H1 (cell line): ENCODE measurements at places on chromosomes 7 and 10. TPM values are rescaled to one million over a fixed set of nuclear protein-coding genes. Genes with fewer than 3 reads are reported as not detected.

GRCh38 chr10:3754727-3755439, 30.1 kb downstream of the KLF6 start:
- H3K36me3 ChIP-seq = no peaks in the 10 kb centered on the region
- no peak for DNase-seq
- no peaks in the 10 kb centered on the region for H3K27me3 ChIP-seq
- 0 out of 2 replicates have a peak, but pooled peaks cover 2% of the 10 kb centered on the region for H3K4me1 ChIP-seq
- H3K27ac ChIP-seq = no peak overlapping the region
- no peak overlapping the region for H3K4me3 ChIP-seq

- H3K36me3 ChIP-seq = no peaks in the 10 kb centered on the region
- H3K4me1 ChIP-seq = no peaks in the 10 kb centered on the region
- H3K4me3 ChIP-seq = no peak overlapping the region
- H3K27me3 ChIP-seq = no peaks in the 10 kb centered on the region
- no peak for DNase-seq
Measured at GRCh38 chr10:52801947-52802346, 29.4 kb upstream of the MBL2 start.

GRCh38 chr7:15504351-15504750, 57.5 kb downstream of the AGMO start:
- no peaks in the 10 kb centered on the region for H3K27me3 ChIP-seq
- no peak for DNase-seq
- H3K27ac ChIP-seq = no peak overlapping the region
- no peak overlapping the region for H3K4me3 ChIP-seq
- no peaks in the 10 kb centered on the region for H3K4me1 ChIP-seq
- no peaks in the 10 kb centered on the region for H3K36me3 ChIP-seq

DNA sequence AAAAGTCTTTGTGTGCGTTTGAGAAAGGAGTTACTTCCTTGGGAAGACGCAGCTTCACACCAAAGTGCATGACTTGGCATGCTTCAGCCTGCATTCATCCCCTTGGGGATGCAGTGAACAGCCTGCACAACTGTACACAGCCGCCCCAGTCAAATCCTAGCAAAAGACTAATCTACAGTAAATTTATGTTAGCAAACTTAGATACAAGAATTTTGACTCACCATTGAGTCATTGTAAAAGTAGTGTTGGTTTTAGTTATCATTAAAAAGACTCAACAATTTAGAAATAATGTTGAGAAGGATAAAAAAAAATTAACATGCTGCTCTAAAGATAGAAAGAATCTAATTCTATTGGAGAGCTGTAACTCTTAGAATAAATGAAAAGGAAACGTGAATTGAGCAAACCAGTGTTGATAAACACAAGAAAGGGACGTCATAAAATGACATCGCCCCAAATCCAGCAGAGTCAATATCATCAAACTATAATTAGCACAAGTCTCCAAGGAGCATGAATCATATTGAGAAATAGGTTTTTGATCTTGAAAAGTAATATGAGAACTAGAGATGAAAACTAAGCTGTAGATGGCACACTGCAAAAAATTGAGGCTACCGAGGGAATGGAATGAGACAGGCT, 11.9 kb upstream of the OPTN start:
- no peak overlapping the region for H3K27ac ChIP-seq
- no peak for DNase-seq
- no peaks in the 10 kb centered on the region for H3K4me1 ChIP-seq
- H3K27me3 ChIP-seq = no peaks in the 10 kb centered on the region
- no peak overlapping the region for H3K4me3 ChIP-seq

DNA sequence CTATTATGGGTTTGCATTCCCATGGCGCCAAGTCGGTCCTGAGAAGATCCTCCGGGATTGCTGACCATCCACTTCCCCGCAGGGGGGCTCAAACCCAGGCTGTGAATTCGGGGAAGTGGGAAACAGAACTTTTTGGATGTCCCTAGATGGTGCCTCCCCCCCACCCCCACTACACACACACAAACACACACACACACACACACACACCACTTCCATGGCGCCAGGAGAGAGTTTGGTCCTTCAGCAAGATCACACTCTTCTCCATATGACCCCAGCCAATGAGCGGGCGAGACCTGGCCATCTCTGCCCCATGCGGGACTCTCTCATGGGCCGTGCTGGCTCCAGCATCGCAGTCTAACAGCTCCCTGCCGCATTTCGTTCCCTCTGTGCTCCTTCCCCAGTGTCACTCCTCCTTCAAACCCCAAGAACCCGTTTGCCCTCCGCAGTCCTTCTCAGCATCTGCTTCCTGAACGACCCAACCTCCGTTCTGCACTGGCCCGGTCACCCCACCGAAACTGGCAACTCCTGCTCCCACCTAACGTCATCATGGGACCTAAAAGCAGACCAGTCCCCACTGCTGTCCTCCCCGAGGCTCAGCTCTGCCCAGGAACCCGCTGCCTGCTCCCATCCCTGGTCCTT, 32.1 kb upstream of the TNRC18 start:
- peaks cover 5% of the 10 kb centered on the region; the same call in 1 of the 2 replicates for H3K4me1 ChIP-seq
- no peaks in the 10 kb centered on the region for H3K36me3 ChIP-seq
- no peak for DNase-seq
- H3K4me3 ChIP-seq = no peak overlapping the region
- H3K27me3 ChIP-seq = no peaks in the 10 kb centered on the region
- no peak overlapping the region for H3K27ac ChIP-seq

STEAP1B gene
- 8.6 and 8.7 TPM in 2 replicates for total RNA-seq
